ENCODE measurements at places on chromosomes 1 and 21.
A peak's percentile ranks its signal among the peaks of the same experiment; 100 is the strongest.

- no peak for DNase-seq
These were observed 547.8 kb downstream of the NPHP4 start for GRCh38 chr1:5444396-5444795.

DNA sequence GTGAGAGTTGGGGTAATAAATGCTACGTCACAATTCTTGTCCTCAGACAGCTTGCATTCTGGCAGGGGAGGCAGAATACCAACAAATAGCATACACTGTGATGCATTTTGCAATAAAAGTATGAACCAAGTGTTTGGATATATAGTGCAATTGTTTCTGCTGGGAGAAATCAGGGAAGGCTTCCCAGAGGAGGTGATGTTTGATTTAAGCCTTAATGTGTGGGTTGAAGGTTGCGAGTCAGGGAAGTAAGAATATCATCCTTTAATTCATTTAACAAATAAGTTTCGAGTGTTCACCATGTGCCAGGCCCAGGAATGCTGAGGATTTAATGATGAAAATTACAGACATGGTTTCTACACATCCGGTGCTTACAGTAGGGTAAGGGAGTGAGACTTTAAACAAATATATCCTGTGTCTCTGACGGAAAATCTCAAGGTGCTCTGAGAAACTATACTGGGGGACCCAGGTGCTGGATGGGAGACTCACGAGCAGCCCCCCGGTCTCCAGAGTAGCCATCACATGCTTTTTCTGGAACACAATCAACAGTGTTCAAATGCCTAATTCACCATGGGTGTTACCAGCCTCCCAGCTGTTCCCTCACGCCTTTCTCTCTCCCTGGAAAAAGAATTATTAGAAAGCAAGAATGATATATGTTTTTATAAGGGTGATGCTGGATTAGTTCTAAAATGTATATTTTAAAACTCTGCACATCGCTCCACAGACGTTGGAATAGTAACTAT lies 31.7 kb downstream of the RASSF5 start:
- no peak for DNase-seq

- DNase-seq: no peak
These were observed 29.8 kb upstream of the CFAP298 start for GRCh38 chr21:32641710-32642698.

- DNase-seq: peak; percentile 74
These were observed 179.4 kb downstream of the HIVEP3 start for GRCh38 chr1:41739061-41739955.

- DNase-seq: no peak
These were observed 157.3 kb upstream of the PTGFR start for GRCh38 chr1:78333502-78333901.

All from SIG-M5 (cell line).